ENCODE measurements at places on chromosomes 2 and 18.

GRCh38 chr2:161556440-161556839 is 67.8 kb upstream of the SLC4A10 start:
- DNase-seq = no peak

GRCh38 chr18:24868760-24869237 is 408.4 kb downstream of the HRH4 start:
- DNase-seq = no peak

DNA sequence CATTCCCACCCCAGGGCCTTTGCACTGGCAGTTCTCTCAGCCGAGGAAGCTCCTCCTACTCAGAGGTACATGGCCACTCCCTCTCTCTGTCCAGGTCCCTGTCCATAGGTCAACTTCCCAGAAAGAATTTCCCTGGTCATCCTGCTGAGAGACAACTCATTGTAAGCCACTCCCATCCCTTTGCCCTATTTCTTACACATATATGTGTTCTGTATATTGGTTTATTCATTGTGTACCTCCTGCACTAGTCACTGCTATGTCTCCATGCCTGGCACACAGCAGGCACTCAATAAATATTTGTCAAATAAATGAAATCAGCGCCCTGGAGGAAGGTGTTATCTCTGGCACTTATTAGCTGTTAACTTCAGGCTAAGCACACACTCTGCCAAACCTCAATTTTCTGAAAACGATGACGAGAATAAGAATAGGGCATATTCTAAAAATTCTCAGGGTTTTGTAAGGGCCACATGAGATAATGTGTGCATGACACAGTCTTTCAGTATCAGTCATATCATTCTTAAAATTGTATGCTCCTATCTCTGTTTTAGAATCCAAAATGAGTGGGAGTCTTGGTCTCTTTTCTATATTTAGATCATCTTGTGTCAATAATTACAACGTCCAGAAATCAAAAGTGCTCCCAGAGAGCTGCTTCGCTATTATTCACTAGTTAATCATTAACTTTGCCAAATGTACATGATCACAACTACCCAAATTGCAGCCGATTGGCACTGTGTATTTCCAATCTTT is 198.0 kb downstream of the ALK start:
- DNase-seq = no peak

DNA sequence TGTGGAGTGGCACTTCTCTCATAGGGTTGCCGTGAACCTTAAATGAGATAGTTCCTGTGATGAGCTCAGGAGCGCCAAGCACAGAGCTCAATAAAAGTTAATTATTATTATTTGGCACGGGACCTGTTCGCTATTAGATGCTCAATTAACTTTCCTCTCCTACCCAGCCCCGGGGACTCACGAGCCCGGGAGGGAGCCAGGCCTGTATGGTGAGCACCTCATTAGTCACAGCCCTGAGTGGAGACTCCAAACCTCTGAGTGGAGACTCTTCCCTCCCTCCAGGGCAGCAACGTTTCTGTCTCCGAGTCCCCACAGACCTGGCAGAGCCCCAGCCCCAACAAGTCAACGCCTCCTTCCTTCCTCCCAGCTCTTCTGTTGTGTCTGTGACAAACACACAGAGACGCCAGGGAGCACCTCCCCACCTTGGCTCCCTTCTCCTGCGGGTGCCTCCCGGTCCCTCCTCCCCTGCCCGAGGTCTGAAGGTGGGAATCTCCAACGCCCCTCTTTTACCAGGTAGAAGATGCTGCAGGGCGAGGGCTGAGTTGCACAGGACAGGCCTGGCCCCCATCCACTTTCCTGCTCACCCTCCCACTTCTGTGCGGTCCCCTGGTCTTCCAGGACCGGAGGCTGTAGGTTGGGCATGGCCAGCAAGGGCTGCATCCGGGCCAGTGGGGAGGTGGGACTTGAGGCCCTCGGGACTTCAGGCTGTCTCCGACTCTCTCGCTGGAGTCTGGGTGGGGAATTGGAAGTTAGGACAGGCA is 52.7 kb upstream of the ODC1 start:
- DNase-seq = no peak

DNA sequence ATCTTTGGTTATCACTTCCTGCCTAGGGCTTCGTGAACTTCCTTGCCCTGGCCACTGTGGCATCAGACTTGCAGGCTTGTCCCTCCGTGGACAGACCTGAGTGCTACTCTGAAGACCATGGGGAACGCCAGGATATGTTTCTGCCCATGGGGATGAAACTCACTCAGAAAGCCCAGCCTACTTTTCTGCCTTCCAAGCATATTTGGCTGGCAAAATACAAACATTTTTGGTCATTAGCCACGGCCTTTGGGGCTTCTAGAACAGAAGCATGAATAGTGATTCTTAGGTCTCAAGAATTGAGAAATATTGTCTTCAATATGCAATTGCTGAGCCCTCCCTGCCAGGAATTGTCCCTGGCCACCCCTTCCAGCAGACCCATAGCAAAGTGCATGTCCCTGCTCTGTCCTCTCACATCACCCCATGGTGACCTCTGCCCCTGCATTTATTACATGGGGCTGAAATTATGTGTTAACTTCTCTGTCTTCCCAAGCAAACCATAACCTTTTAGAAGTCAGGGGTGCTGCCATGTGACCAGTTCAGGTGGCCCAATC is 152.4 kb downstream of the OSR1 start:
- no peak for DNase-seq

GRCh38 chr18:62280786-62281185 is 44.3 kb upstream of the TNFRSF11A start:
- no peak for DNase-seq

- DNase-seq = no peak
These were observed 140.3 kb upstream of the SLC8A1 start for GRCh38 chr2:40592218-40592617.

GRCh38 chr18:78774741-78775141 is 204.9 kb upstream of the SALL3 start:
- DNase-seq = no peak

DNA sequence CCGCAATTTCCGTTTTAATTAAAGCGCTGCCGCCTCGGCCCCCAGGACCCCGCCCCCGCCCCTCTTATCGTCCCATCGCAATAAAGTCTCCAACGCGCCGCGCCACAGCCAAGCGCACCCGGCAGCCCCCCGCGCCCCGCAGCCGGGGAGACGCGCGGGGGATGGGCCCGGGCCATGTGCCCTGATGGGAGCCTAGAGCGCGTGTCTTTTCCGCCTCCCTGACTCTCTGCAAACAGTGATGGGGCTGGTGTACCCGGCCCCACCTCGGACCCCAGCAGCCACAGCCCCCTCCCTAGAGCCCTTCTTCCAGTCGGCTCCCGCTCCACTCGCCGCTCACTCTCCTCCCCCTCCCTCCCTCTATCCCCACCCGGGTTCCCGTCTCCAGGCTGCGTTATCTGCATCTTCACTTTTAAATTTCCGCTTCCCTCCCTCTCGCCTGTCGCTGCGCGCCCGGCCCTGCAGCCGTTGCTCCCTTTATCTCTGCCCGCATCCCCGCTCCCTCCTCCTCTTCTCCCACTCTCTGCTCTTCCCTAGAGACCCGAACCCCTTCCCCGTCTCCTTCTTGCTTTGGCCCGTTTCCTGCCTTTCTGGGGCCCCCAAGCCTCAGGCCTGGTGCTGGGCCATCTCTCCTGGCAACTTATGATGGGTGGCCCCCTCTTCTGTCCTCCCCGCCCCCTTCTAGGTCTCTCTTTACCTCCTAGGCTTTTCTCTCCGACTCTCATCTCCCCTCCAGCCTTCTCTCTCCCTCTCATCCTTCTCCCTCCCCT is 524 bp upstream of the FEV start:
- DNase-seq = no peak

DNA sequence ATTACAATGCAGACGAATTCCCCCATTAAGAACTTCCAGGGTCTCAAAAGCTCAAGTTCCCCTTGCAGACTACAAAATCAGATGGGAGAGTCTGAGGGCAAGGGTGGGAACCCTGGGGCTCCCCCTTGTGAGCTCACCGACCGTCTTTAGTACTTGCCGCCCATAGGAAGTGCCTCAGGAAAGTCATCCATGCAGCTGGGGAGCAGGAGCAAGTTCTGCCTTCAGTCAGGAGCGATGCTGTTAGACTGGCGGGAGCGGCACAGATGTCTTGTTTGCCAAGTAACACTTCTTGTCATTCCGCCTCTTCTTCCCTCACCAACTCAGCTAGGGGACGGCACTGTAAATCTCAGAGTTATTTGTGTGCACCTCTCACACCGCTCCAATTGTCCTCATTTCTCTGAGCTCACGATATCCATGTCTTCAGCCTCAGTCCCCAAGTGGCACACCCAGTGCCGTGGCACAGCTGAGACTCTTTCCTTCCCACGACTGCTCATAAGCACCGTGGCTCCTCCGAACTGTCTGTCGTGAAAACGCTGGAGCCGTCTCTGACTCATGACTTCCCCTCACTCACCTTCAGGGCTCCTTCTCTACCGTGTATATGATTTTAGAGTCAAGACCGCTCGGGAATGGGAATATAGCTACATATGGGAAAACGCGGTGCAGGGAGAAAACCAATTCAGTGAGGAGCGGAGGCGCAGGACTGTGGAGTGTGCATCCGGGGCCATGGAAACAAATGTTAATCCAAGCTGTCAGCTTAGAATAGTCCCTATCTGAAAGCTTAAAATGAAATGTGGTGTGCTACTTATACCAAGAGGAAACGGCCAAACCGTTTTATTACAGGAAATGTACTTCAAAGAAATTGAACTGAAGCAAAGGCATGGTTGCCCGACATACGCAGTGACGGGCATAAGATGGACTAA is 34.0 kb downstream of the UXS1 start:
- DNase-seq = peak; percentile 42

DNA sequence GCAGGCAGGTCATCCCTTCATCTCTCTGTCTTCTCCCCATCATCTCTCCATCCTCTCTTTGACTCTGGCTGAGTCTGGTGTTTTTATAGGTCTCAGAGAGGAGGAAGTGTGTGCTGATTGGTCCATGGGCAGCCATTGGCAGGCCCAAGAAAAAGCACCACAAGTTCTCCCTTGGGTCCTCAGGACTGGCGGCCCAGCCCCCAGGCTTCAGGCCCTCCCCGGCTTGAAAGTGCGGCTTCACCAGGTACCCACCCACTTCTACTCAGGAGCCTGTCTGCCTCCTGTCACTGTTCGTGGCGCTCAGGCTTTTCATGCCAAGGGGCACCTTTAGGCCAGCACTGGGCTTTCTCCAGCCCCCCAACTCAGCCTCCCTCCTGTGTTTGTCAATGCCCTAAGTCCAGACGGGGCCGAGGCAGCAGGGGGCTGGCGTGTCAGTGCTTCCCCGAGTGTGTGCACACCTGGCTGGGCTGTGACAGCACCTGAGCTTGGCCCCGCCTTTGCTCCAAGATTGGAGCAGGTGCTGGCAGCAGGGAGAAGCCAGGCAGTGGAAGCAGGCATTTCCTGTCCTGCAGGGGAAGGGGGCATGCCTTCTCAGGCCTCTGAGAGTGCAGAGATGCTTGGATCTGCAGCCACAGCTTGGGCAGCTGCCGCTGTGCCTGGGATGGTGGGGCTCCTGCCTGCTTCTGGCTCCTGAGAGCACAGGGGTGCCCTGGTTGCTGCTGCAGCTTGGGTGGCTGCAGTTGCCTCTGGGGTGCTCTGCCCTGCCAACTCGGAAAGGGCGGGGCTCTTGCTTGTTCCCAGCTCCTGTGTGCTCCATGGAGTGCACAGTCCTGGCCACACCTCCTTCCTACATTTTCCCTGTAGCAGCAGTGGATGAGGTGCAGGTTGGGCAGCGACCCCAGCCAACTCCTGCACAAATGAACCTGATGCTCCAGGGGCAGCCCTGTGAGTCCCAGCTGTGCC is 34.1 kb downstream of the FBXO48 start:
- DNase-seq = no peak

DNA sequence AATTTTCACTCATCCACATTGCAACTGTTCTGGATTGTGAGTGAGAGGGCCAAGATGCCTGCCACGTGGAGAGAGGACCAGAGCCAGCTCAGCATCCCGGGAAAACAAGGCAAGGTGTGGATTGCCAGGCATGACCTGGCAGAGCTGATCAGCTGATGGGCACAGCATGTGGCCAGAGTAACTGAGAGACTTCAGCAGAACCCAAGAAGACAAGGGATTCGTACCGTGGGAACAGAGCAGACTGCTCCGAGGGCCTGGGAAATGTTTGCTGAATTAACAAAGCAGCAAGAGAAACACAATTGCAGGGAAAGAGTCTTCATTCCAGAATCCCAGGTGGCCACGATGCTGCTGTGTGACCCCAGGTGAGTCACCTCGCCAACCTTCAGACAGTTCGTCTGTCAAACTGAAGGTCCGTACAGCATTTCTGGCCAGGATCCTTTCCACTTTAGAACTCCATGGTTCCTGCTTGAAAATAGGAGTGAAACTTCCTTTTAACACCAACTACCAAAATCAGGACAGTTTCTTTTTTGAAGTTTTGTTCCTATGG is 26.3 kb upstream of the POMC start:
- DNase-seq = no peak

GRCh38 chr2:131044075-131044756 is 49.0 kb downstream of the FAM168B start:
- DNase-seq = no peak

DNA sequence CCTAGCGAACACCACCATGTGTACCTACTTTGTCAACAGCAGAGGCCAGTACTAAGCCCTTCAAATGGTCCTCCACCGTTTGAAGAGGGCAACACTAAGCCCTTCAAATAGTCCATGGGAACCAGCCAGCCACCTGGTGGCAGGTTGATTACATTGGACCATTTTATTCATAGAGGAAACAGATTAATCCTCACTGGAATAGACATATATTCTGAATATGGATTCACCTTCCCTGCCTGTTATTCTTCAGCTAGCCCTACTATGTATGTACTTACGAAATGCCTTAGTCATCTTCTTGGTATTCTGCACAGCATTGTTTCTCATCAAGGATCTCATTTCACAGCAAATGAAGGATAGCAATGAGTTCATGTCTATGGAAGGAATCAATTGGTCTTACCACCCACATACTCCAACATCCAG is 10.0 kb upstream of the ZNF396 start:
- no peak for DNase-seq

GRCh38 chr18:38257661-38258060 is 692.1 kb upstream of the CELF4 start:
- DNase-seq = no peak

DNA sequence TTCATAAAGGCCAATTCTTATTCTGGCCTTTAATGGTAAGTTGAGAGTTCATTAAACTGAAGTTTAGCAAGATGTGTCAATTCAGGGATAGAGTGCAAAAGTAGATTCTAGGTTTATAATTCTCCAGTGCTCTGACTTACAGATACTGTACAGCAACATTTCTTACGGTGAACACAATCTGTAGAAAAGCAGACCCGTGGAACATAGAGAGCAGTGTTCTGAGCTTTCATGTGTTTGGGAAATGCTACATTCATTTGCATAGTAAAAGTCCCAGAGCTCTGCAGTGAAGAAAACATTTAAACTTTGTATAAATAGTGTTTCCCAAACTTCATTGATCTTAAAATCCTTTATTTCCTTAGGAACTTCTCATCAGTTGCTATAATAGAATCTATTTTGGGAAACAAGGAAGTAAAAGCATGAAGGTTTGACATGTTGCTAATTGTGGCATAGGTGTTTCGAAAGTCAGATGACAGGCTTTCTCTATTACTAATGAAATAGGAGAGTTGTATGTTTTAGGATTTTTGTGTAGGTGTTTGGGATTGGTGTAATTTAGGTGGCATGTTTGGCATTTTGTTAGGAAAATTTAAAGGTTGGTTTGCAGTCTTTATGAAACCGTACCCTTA is 138.2 kb downstream of the ASXL3 start:
- no peak for DNase-seq

All from stimulated activated CD8-positive, alpha-beta memory T cell treated with anti-CD3 and anti-CD28 coated beads, Interleukin-7, amount 100 ng/mL, for 1 hour (primary cell).